Activated T-helper 1 cell treated with Interleukin-2 at 50 U/mL for 16 hours (primary cell): ENCODE measurements at places on chromosomes 7 and 10.

DNA sequence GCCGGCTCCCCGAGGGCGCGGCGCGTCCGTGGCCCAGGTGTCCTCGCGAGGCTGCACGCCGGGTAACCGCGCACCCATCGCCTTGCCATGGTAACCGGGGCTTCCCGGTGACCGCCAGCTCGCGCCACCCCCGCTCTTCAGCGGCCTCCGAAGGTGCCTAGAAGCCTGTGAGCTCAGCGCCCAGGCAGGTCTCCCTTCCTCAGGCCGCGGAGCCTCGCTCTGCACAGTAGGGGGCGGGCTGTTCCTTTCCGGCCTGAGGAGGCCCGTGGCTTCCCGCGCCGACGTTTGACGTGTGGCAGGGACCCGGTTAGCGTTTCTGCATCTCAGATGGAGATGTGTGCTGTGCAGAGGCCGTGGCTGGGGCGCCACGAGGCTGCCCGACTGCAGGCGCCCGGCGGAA lies 117.1 kb downstream of the DYNC2I1 start:
- no peak for DNase-seq

DNA sequence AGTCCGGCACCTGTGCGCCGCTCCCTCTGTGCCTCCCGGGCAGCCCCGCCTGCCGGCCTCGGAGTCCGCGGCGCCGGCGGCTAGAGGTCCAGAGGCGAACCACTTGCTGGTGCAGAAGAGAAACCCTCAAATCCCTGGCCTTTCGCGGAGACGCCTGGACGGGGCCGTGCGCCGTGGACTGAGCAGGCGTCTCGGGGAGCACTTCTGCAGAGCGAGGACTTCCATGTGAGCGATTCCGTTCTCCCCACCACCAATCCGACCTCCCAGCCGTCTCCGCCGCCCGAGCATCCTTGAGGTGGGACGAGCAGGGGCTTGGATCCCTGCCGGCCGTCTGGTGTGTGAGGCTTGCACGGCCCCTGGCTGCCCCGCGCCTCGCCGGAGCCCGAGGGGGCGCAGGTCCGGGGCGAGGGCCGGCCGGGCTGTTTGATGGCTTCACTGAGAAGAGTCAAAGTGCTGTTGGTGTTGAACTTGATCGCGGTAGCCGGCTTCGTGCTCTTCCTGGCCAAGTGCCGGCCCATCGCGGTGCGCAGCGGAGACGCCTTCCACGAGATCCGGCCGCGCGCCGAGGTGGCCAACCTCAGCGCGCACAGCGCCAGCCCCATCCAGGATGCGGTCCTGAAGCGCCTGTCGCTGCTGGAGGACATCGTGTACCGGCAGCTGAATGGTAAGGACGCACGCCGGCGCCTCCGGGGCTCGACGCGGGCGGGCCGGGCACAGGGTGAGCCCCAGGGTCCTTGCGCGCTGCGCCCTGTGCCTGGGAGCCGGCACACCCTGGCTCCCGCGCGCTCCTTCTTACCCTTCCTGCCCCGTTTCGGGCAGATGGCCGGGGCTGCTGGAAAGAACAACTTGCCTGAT lies 660 bp downstream of the GALNT17 start:
- DNase-seq, result no peak

GRCh38 chr10:131006458-131007256 lies 304.9 kb downstream of the TCERG1L start:
- DNase-seq, result no peak

DNA sequence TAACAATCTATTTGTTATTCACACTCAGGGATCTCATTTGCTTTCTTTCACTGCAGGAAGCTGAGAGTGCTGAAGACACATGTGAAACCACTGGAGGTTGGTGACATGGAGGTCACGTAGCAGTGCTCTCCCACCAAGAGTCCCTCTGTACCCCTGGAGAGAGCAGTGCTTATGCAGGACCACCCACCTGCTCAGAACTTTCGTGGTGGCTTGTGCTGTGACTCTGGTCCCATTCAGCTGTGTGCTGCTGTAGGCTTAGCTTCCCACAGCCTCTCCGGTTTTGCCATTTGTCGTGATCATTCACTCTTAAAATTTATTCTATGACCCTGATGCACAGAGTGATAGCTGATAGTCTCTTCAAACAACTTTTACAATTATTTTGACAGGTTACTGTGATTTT lies 96.0 kb upstream of the RSU1 start:
- DNase-seq, result no peak

GRCh38 chr7:113292105-113292504 lies 173.8 kb upstream of the SMIM30 start:
- no peak for DNase-seq

- DNase-seq, result no peak
These were observed 4.3 kb upstream of the ELFN1 start for GRCh38 chr7:1665549-1666316.

DNA sequence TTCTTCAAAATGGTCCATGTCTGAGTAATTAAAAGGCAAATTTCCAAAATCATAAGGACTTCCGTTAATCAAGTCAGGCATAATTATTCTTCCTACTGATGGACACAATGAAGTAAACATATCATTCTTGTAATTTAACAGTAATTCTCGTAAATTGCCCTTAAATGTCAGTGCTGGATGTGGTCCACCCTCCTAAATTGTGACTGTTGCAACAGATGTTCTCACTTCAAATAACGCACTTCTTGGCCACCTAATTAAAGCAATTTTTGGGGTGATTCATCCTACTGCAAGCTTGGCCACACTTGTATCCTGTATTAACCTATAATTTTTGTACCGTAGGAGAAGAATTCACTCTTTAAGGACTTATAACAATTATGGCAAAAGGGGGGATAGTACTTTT lies 1.9 kb downstream of the COL1A2 start:
- DNase-seq, result no peak

DNA sequence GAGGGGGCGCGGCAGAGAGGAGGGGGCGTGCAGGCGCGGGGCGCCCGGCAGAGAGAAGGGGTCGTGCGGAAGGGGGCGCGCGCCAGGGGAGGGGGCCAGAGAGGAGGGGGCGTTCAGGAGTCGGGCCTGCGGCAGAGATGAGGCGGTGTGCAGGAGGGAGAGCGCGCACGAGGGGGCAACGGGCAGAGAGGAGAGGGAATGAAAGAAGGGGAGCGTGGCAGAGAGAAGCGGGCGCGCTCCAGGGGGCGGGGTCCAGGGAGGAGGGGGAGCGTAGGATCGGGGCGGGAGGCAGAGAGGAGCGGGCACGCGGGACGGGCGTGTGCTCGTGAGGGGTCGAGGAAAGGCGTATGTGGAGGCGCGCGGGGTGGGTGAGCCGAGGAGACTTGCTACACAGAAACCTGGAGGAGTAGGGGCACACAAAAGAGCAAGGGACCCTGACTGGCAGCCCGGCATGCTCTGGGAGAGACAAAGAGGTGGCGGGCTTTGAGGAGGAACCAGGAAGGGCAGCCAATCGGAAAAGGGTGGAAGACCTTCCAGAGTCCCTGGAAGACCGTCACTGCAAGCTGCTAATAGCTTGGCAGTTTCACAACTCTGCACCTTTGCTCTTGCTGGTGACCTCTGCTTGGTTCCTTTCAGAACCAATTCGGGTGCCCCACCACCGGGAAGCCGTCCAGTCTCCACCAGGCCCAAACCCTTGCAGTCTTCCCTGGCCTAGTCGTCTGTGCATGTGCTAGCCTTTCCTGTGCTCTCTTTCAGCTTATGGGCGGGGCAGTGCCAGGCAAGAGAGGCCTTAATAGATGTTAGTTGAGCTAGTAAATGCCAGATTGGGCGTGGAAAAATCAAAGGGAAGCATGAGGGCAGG lies 639 bp downstream of the DYDC2 start:
- DNase-seq, result no peak

DNA sequence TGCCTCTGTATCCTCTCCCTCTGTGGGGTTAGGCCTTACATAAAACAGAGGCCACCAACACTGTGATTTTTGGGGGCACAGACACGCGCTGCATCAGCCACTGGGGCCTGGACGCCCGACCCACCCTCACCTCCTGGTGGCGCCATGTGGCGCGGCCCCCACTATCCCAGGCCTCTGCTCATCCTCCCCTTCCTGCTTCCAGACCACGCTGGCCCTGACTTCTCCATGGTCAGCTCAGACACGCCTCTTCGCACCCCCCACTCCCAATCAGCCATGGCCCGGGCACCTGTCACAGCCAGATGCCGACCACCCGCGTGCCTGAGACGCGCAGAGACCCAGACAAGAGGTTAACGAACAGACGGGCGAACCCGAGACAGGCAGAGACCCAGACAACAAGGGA lies 263.9 kb downstream of the ELFN1 start:
- no peak for DNase-seq

DNA sequence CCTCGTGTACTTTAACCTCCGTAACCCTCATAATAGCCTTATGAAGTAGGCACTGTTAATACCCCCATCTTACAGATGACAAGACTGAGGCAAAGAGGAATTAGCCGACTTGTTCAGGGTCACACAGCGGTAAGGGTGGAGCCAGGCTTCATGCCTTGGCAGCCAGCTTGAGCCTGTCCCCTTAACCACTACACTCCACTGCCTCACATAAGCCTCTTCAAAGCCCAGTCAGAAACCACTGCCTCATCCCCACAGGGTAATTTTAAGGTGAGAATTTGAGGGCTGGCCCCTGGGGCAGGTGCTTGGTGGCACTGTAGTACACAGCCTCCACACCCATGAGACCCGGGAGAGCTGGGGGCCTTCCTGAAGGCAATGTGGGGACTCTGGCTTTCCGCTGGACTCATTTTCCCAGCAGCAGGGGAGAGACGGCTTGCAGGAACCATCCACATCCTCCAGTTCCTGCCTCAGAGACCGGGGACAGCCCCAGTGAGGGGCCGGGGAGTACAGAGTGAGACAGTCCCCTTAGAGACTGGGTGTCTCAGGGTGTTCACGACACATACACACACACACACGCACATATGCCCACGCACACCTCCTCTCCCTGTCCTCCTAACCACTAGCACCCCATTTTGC lies 7.6 kb upstream of the C10orf105 start:
- peak; percentile 25 for DNase-seq

DNA sequence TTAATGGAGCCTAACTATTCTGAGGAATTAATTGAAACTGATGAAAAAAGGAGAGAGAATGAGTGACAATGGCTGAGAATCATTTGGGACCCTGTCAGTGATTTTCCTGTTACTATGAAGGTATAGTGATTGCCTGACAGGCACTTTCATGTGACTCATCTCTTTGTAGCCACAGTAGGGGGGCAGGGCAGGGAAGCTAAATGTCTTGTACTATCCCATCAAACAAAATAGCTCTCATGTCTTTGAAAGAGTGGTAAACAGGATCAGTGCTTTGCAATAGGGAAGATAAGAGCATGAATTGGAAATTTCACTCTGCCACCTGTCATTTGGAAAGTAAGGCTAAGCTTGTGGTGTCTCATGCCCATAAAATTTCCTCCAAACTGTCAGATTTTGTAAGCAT lies 94.5 kb upstream of the GSDME start:
- no peak for DNase-seq

GRCh38 chr10:131882151-131882550 lies 18.7 kb upstream of the PPP2R2D start:
- DNase-seq, result no peak

DNA sequence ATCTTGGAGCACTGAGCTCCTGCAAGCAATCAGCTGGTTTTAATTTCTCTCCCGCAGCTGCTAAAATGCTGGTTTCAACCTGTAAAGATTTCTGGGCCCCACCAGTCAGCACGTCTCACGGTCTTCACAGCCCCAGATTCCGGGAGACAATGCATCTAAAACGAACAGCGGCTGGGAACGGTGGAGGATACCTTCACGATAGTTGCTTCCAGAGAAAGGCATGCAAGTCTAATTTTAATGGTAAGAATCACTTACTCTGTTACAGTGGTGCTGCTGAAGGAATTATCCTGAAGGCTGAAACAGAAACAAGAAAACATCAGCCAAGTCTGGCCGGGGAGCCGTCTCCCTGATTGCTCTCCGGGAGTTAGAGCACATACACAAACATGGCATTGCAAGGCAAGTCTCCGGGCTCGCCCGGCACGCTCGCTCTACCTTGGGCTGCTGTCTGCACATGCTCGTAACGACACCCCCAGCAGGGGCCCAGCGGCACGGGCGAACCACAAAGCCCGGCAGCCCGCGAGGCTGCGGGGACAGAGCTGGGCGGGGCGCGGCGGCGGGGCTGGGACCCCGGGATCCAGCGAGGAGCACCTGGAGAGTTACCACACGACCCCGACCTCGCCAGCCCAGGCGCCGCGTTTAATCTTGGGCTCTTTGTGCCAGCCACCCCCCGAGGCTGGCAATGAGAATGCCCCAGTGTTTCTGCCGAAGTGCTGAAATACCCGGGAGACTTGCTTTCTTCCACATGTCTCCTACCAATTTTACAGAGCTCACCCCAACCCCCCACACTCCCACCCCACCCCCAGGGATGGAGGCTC lies at the start of gene FAM13C:
TSS of gene FAM13C (minus strand) at position 406 of the 815 bp plus-strand sequence. CDS start at position 317, 89 bp downstream.
- DNase-seq, result no peak
